NCI-H1048 (cell line): ENCODE measurements at places on chromosomes 2 and 18.

DNA sequence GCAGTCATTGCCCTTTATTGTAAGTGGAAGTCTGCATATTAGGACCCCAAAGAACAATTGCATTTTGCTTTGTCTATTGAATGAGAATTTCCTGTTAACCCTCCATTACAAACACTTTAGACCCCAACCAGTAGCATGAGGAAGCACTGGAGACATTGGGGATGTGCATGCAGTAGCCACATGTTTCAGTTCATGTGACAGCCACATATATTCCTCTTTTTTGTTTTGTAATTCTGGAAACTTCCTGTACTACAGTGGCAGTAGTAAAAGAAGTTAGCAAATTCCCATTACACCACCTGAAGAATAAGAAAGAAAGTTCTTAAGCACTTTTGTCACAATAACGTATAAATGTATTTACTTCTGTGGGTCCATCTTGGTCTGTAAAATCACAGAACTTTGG, 281.1 kb upstream of the SLC14A2 start:
- no peak for DNase-seq

DNA sequence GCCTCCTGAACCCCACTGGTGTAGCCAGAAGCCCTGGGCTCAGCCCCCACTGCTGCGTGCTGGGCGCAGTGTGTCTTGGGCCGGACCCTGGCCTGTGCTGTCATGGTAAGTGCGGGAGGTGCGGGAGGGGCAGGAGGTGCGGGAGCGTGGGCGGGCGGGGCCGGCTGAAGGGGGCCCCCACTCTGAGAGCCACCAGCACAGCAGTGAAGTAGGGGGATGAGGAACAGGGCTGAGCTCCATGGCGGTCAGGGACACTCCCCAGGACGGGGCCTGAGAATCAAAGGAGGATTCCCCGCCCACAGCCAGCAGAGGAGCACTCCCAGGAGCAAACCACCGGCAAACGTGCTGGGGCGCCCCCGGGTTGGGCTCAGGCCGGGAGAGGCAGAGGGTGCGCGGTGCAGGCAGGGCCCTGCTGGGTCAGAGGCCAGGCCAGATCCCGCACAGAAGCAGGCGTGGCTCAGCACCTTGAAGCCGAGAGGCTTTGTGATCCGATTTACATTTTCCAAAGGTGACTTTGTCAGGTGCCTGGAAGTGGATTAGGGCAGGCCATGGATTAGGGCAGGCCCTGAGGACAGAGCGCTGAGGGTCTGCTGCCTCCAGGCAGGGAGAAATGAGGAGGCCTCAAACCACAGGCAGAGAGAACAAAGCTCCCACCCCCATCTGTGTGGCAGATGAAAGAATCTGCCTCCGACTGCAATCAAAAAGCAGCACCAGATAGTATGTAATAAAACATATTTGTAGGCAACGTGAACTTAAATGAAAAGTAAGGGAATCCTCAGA, 152.0 kb upstream of the RAB6C start:
- no peak for DNase-seq

- peak; percentile 63 for DNase-seq
Observed at GRCh38 chr2:206800506-206801417, 35.4 kb downstream of the FASTKD2 start.

DNA sequence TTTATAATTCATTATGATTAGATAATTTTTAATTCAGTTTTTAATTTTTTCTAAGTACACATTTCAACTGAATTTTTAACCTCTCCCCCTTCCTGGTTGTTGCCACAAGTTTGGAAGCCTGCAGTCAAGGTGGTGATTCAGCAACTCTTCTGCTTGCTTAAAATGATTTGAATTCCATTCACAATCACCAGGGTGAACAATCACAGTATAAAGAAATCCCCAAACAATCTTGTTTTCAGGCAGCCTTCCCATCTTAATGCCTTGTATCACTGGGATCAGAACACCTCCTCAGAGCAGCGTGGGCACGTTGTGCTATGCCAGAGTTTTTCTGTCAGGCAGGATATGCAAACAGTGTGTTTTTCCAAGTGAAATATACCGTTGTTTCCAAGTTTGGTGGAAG, 46.7 kb upstream of the BARD1 start:
- DNase-seq = no peak

- no peak for DNase-seq
Observed at GRCh38 chr2:207338220-207338607, 172.5 kb upstream of the KLF7 start.

DNA sequence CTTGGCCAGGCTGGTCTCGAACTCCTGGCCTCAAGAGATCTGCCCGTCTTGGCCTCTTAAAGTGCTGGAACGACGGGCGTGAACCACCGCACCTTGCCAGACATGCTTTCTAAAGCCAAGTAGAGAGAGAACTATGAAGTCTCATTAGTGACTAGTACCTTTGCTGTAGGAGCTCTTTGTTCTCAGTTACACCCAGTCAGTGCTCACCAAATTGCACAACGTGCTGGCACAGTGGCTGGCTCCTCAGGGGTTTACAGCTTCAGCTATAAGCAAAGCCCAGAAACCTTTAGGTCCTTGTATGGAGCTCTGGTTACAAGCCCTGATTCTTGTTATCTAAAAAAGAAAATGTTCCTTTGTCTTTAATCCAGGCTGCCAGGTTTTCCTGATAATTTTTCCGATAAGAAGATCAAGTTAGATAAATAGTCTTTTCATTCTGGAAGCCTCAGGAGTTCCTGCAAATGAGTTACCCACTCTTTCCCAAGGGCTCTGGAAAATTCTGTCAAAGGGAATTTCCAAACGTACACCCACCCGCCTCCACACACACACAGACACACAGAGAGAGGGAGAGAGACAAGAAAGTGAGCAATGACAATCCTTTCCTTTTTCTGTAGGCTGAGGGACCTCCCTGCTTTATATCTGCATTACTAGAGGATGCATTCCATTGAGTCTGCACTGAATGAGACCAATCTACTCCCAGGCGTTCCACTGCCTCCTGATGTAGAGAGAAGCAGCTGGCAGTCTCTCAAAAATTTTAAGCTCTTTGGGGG, 100.2 kb upstream of the CSRNP3 start:
- DNase-seq = no peak

DNA sequence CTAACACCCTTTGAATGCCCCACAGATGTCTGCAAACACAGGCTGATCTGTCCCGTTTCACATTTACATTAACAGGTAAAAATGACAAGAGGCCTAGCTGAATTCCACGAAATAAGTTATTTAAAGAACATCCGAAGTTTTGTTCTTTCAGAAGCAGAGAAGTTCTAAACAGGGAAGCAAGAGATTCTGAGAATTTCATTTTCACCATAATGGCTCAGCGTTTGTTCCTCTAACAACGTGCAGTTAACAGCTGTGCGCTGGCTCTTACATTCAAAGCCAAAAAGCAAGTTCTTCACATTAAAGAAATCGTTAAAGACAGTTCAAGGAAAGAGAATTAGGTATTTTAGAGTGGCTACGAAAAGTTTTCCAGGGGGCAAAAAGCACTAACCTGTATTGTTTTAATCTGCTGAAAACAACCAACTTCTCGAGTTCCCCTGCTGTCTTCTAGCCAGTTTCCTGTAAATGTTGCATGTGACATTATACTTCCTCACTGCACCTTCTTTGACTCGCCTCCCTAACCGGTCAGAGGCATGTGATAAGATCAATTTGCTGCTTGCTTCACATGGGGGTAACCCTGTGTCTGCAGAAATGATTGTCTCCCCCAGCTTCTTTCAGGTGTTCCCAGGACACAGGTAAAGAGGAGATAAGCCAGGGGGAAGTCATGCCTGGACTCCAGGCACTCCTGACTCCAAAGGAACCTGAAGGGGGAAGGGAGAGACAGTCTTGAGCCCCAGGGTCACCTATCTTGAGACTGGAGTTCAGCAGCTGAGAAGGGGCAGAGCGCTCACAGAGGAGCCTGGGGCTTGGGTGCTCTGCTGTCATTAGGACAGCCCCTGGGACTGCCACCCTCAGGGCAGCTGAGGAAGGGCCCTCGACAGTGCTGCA, 36.8 kb upstream of the WIPF1 start:
- no peak for DNase-seq

DNA sequence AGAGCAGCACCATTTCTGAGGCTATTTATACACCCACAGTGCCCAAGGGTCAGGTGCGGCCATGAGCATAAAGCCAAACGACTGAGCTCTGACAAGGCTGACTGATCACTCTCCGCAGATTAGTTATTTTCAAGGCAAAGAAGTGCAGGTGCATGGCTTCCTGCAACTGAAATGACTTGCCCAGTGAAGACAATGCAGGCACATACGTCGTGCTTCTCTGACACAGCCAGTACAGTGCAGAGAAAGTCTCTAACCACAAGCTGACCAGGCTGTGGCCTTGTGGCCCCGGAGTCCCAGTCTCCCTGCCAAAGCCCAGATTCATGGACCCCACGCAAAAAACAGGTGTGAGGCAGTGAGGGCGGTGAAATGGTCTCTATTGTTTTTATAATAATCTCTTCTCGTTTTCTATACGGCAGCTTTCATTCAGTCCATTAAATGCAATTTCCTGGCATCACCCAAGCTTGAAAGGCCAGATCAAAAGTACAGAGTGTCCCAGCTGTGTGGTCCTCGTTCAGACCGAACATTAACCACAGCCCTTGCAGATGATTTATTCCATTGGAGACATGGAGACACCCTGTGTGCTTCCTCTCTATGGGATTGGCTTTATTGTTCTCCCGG, 447.0 kb upstream of the ID2 start:
- no peak for DNase-seq

- DNase-seq = no peak
Observed at GRCh38 chr2:114515882-114516281, 73.4 kb downstream of the DPP10 start.

GRCh38 chr18:10416065-10416464, 38.4 kb upstream of the APCDD1 start:
- DNase-seq = no peak

GRCh38 chr18:44955825-44956224, 275.1 kb downstream of the SETBP1 start:
- DNase-seq = no peak

- no peak for DNase-seq
Observed at GRCh38 chr2:24971286-24971535, 544 bp downstream of the DNAJC27 start.

- DNase-seq = no peak
Observed at GRCh38 chr18:13256444-13257305, 38.1 kb downstream of the LDLRAD4 start.

DNA sequence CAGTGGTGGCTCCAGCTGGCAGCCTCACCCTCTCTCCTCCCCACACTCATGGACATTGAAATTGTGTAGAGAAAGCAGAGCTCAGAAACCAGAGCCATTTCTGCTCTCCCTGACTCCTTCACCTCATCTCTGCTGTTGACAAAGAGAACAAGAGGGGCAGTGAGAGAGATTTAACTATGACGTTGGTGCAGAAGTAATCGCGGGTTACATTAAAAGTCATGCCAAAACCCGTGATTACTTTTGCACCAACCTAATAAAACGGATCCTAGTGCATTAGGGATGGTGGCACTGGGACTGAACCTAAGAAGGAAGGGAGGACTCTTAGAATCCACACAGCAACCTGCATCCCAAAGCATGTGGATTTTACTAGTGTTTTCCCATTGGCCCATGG, 113.3 kb upstream of the CDC42EP3 start:
- no peak for DNase-seq

DNA sequence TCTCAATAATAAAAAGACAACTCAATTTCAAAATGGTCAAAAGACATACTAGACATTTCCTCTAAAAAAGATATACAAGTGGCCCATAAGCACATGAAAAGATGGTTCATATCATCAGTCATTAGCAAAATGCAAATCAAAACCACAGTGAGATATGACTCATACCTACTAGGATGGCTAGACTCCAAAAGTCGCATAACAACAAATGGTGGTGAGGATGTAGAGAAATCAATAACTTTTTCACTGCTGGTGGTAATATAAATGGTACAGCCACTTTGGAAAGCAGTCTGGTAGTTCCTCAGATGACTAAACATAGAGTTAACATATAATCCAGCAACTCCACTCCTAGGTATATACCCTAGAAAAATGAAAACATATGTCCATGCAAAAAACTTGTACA, 242.3 kb upstream of the NOL4 start:
- no peak for DNase-seq

DNA sequence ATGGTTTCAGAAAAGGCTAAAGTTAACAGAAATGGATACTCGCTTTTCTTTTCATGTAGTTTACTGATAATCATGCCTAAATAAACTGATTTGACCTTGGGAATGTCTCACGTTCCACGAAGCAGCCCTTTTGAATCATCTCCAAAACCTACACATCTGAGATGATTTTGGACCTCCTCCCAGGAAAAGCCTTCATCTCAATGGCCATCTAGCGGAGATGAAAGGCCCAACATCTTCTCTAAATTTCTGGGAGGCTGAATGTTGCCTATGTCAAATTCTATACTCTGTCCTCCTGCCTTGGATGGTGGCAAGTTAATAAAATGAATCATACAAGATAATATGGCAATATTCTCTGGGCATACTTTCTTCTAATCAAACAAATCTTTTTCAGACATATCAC, 448.5 kb downstream of the ZEB2 start:
- DNase-seq = no peak

DNA sequence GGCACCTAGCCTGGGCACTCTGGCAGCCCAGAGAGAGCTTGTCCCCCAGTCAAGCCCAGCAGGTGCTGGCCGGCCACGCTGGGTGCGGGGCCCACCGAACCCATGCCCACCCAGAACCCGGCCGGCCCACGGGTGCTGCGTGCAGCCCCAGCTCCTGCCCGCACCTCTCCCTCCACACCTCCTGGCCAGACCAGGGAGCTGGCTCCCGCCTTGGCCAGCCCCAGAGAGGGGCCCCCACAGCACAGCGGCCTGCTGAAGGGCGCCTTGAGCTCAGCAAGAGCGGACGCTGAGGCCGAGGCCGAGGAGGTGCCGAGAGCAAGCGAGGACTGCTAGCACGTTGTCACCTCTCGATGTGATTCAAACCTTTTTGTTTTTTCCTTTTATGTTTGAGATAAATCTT, 407.0 kb upstream of the KCNJ3 start:
- DNase-seq = no peak

- DNase-seq = no peak
Observed at GRCh38 chr2:240632306-240632721, 7.0 kb downstream of the GPR35 start.

- no peak for DNase-seq
Observed at GRCh38 chr2:222942561-222942960, 81.7 kb downstream of the ACSL3 start.

DNA sequence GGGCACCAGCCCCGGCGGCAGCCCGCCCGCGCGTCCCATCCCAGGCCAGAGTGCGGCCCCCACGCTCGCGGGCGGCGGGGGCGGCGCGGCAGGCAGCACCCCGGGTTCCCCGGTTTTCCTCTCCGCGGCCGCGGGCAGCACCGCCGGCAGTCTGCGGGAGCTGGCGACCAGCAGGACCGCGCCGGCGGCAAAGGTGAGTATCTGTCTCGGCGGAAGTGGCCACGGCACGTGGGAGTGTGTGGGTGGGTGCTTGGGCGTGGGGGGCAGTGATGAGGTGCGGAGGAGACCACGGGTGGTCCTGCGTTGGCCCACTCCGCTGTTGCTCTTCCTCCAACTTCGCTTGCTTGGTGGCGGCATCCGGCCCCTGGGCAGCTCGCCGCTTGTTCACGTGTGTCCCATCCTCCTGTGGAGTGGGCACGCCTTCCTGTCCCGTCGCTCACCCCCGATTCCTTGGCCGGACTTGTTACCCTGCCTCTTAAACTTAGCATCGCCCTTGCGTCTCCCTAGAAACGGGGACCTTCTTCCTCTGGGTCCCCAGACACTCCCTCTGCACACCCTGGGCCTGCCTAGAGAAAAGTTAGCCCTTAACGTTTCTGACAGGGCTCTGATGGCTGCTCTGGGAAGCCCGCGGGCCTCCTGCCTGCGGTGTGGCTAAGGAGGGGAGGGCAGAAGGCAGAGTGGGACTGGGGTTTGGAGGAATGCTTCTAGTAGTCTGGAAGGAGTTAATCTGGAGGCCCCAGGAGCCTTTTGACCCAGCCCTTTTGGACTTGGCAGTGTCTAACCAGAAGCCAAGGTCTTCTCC, 1.1 kb downstream of the SH3RF3 start:
- DNase-seq = no peak

GRCh38 chr2:225411452-225411851, 11.9 kb downstream of the NYAP2 start:
- no peak for DNase-seq
